ENCODE measurements at places on chromosomes 5 and 9. TPM values are rescaled to one million over a fixed set of nuclear protein-coding genes. Genes with fewer than 3 reads are reported as not detected.

The SH3PXD2B gene
- polyA plus RNA-seq, result 0.21 TPM

- H3K4me3 ChIP-seq, result no peak overlapping the region
- no peaks in the 10 kb centered on the region for H3K4me1 ChIP-seq
- no peaks in the 10 kb centered on the region for H3K36me3 ChIP-seq
Observed at GRCh38 chr9:8136477-8136876, 336.9 kb upstream of the DMAC1 start.

DNA sequence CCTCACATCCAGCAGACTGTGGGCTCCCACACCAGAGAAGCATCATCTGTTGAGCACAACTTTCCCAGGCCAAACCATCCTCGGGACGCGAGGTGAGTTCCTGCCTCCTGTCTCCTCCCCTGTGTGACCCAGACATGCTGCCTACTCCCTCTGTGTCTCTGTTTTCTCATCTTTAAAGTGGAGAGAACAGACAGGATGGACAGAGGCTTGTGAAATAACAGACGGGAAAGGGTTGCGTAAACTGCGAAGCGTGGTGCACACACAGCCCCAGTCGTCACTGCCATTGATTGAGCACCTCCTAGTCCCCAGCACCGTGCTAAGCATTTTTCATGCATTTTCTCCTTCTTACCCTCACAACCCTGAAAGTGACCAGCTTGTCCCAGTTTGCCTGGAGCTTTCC is 52.1 kb upstream of the LMX1B start:
- H3K27me3 ChIP-seq, result no peaks in the 10 kb centered on the region
- H3K4me3 ChIP-seq, result no peak overlapping the region
- DNase-seq, result no peak
- no peaks in the 10 kb centered on the region for H3K36me3 ChIP-seq
- no peaks in the 10 kb centered on the region for H3K4me1 ChIP-seq

DNA sequence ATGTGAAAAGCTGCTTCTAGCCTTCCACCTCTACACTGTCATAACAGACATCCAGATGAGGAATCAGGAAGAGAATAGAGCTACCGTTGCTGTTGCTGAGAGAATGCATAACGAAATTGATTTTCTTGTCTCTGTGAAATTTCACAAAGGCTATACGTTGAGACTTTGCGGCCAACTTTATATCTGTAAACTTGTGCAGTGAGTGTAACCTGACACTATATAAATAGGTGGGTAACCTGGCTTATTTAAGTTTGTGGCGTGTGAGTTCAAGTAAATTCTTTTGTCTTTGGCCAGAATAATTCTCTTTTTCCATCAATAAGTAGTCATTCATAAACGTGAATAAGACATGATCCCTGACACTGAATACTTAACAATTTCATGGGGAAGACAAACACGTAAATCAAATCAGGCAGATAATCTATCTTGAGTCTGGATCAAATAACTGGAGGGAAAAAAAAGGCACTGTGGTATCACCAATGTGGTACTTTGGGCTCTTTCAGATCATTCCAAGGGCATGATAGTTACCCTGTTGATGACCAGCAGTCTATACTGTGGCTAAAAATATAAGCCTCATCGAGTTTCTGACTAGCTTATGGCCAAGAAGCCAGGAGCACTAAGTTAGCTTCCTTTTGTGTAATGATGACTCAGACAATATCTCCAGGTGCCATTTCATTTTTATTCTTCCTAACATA is 98.2 kb upstream of the RASA1 start:
- H3K4me3 ChIP-seq, result no peak overlapping the region
- H3K4me1 ChIP-seq, result no peaks in the 10 kb centered on the region
- H3K36me3 ChIP-seq, result no peaks in the 10 kb centered on the region
- no peaks in the 10 kb centered on the region for H3K27me3 ChIP-seq
- no peak for DNase-seq

DNA sequence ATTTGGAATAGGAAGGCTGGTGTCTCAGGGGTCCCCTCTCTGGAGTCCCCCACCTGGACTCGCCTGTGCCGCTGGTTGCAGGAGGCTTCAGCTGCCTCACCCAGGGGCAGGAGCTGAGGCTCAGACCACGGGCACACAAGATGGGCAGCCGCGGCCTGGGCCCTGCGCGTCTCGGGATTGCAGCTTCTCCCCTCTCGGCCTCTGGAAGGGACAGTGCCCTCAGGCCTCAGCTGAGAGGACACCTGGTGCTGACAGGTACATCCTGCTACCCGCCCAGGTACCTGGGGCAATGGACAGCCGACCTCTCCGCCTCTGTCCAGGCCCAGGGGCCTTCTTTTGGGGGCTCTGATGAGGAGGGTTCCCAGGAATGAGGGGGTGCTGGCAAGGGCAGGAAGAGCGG is 38.3 kb downstream of the UNC5A start:
- no peaks in the 10 kb centered on the region for H3K4me1 ChIP-seq
- H3K4me3 ChIP-seq, result no peak overlapping the region
- no peaks in the 10 kb centered on the region for H3K27me3 ChIP-seq
